NCI-H446 (cell line): ENCODE measurements at places on chromosomes 7 and 10.

DNA sequence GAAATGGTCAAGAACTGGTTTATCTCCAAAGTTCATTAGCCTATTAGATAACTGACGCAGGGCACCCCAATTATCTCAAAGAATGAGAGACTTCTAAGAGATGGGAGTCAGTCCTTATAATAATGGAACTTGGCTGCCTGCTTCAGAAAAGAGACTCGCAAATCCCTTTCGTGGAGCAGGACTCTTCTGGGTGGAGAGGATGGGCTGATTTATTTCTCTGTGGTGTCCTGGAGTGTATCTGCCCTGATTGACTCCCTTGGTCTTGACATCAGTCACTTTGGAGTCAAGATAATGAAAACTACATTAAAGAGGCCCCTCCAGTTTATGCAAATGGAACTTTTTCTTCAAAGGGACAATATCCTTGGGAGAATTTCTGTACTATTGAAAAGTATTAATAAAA lies 198.9 kb downstream of the HDAC9 start:
- no peak for DNase-seq

DNA sequence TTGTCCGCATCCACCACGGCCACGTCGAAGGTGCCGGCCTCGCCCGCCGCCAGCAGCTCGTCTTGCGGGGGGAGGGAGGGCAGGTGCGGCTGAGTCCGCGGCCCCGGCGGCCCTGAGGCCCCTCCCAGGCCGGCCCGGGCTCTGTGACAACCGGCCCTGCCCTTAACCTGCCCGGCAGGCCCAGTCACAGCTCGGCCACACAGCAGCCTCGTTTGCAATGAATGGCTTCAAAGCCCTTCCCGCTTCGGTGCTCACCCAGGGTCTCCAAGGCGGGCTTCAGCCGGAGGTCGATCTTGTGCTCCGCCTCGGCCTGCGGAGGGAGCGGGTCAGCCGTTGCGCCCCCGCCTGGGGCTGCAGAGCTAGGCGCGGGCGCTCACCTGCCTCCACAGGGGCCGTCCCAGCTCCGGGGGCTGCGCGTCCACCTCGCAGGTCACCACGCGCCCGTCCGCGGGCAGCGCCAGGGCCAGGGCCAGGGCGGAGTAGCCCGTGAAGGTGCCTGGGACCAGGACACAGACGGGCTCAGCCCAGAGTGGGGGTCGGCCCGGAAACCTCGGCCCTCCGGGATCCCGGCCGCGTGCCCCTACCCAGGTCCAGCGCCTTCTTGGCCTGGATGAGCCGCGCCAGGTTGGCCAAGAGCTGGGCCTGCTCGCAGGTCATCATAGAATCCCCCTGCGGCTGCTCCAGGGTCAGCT lies 928 bp downstream of the COMTD1 start:
- DNase-seq, result no peak

GRCh38 chr10:77386365-77386764 lies 251.2 kb downstream of the KCNMA1 start:
- no peak for DNase-seq

- no peak for DNase-seq
Measured at GRCh38 chr7:129240119-129240820, 15.4 kb downstream of the AHCYL2 start.

DNA sequence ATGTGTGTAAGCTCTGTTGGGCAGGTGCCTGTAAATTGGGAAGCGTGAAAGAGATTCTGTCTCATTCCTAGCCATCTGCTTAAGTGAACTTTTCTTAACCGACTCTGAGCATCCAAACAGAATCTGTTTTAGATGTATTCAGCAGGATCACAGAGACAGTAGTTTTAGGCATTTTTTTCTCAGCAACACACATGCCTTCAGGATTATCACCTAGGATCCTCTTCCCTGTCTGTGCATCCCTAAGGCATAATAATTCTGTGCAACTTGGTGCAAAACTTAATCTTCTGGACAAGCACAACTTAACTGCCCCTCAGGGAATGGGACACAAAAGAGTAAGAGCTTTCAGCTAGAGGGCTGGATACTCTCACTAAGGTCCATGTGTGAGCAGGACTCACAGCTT lies 284.8 kb downstream of the C7orf25 start:
- no peak for DNase-seq

- no peak for DNase-seq
Measured at GRCh38 chr10:73251683-73252444, 580 bp downstream of the MRPS16 start.

- DNase-seq, result no peak
Measured at GRCh38 chr10:101614663-101615524, 26.8 kb downstream of the DPCD start.

DNA sequence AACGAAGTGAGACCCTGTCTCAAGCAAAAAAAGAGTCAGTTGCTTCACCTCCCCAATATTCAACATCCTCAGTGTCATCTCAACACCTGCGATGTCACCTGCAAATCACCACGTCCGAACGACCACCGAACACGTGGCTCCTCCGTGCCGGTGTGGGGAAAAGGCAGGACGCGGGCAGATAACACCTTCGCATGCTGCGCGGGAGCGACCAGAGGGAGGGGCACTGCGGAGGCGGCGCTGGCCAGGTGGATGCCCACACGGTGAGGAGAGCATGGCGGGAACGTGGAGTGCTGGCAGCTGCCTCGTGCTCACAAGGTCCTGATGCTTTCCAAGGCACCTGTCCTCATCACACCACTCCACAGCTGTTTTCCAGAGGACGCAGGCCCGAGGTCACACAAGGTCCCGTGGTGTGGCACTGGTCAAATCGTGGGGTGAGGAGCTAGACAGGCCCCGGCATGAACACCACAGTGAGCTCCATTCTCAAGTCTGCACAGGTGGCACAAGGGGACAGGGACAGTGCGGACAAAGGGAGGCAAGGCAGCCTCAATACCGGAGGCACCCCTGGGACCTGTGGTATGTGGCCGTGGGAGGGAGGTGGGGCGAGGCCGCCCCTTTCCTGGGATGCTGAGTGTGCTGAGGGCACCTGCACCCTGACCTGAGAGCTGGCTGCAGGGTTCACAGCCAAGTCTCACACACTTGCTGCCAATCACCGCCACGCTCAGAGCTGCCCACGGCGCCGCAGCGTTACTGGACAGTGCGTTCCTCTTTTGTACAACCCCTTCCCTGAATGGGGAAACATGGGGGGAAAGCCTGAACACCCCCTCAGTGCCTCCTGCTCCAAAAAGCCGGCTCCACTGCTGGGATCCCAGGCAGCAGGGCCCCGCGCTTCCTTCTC lies 13.0 kb downstream of the TUBGCP2 start:
- DNase-seq, result no peak

- no peak for DNase-seq
Measured at GRCh38 chr7:74665296-74665938, 7.9 kb downstream of the GTF2I start.

GRCh38 chr10:64113792-64114191 lies 592.6 kb downstream of the REEP3 start:
- DNase-seq, result no peak

GRCh38 chr10:73641328-73642060 lies at the start of gene MYOZ1:
Gene MYOZ1 (minus strand): TSS chr10:73641474. CDS start chr10:73640017, 1,457 bp downstream.
- no peak for DNase-seq

GRCh38 chr10:64379898-64380297 lies 858.7 kb downstream of the REEP3 start:
- DNase-seq, result no peak

DNA sequence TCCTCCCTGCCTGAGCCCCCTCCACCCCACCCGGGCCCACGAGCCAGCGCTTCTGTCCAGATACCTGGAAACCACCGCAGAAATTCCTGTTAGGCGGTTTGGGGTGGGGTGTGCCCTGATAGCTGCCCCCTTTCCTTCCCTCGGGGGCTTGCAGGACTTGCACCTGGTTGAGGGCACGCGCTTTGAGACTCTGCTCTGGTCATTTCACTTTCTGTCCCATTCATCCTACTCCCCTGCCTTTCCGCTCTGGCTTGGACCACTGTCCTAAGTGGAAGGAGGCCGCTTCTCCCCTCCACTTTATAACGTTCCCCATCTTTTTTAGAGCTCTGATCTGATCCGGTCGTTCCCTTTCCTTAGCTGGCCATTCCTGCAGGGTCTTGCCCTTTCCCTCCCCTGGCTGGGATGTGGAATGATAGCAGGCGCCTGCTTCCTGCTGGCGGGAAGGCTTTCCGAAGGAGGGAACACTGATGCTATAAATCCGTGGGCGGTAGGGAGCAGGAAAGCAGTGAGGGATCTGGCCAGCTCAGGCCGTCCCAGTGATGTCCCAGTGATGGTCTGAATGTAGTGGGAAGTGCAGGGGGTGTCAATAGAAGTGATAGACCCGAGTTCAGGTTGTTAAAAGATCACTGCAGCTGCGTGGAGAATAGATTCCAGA lies 852 bp upstream of the PRKAR1B start:
- DNase-seq, result no peak

GRCh38 chr7:155357573-155358041 lies 59.9 kb downstream of the INSIG1 start:
- no peak for DNase-seq

- no peak for DNase-seq
Measured at GRCh38 chr10:22805304-22805703, 90.9 kb upstream of the PIP4K2A start.
